ENCODE measurements at places on chromosomes 2 and 18.

GRCh38 chr2:65944213-65944612 lies 490.7 kb upstream of the MEIS1 start:
- DNase-seq: no peak

DNA sequence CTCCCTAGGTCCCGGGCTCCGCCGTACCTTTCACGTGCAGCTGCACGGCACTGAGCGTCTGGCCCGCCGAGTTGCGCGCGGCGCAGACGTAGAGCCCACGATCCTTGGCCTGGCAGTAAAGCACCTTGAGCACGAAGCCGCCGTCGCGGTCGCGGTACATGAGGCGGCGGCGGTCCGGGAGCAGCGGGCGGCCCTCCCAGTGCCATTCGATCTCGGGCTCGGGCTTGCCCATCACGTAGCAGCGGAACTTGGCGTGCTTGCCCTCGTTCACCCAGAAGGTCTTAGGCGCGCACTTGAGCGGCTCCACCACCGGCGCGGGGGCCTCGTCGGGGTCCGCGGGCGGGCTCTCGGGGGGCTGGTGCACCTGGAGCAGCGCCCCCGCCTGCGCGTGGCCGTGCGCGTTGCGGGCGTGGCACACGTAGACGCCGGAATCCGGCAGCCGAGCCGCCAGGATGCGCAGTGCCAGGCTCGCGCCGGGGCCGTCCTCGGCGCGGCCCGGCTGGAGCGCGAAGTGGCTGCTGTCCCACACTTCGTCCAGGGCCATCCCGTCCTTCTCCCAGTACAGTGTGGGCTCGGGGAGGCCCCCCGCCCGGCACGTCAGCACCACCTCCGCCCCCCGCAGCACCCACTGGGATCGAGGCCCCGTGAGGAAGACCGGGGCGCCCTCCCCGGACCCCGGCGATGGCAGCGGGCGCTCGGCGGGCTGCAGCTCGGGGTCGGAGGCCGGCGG lies 980 bp downstream of the OBSL1 start:
- no peak for DNase-seq

GRCh38 chr2:97868986-97869721 lies 126.6 kb downstream of the TMEM131 start:
- DNase-seq: no peak

DNA sequence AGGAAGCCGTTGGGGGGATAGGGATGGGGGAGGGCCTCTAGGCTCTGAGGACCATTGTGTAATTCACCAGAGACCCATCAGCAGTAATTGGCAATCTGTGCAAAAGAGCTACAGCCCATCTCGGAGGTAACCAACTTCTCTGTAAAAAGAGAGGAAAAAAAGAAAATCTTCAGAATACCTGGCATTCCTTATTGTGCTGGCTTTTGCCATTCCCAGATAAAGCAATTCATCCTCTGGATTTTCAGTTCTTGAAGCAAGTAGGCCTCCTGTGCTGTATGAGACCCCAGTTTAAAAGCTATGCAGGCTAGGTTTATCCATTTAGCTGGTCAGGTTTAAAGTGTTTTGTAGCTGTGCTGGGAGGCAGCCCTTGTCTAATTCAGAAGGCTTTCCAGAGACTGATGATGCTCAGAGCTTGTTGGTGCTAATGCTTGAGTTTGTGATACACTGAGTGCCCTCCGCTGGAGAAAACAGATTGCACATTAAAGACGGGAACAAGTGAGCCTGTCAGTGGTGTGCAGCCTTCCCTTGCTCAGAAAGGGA lies at the start of gene LRRTM4:
LRRTM4 (minus strand) TSS at position 446 of the 540 bp plus-strand sequence.
- DNase-seq: no peak

DNA sequence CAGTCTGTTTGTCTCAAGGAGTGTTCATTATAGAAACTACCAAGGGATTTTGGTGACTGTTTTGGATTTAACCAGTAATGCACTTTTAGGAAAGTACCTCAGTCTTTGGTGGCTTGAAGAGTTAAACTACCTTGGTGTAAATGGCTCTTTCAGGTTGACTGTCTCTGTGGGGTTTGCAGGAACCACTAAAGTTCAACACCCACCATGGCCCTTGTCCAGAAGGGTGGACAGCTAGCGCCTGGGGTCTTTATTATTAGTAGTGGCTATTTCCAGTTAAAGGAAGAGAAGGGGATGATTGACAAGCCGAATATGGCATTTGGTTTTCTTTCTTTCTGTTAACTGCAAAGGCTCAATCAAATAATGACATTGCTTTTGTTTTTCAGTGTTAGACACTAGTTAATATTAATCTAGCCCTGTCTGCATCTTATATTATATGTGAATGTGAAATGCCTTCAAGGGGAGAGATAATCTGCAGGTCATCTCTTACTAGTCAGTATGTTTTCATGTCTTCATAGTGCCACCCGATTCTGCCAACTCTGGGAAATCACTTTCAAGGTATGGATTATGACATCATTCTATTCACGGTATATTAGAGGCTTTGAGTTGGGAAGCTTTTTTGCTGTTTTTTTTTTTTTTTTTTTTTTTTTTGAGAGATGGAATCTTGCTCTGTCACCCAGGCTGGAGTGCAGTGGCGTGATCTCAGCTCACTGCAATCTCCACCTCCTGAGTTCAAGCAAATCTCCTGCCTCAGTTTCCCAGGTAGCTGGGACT lies 56.4 kb downstream of the MAP4K4 start:
- DNase-seq: no peak

Data from breast epithelium (tissue), 4 donors.